Epithelial cell of prostate (primary cell): ENCODE measurements at places on chromosomes 16 and 17.

DNA sequence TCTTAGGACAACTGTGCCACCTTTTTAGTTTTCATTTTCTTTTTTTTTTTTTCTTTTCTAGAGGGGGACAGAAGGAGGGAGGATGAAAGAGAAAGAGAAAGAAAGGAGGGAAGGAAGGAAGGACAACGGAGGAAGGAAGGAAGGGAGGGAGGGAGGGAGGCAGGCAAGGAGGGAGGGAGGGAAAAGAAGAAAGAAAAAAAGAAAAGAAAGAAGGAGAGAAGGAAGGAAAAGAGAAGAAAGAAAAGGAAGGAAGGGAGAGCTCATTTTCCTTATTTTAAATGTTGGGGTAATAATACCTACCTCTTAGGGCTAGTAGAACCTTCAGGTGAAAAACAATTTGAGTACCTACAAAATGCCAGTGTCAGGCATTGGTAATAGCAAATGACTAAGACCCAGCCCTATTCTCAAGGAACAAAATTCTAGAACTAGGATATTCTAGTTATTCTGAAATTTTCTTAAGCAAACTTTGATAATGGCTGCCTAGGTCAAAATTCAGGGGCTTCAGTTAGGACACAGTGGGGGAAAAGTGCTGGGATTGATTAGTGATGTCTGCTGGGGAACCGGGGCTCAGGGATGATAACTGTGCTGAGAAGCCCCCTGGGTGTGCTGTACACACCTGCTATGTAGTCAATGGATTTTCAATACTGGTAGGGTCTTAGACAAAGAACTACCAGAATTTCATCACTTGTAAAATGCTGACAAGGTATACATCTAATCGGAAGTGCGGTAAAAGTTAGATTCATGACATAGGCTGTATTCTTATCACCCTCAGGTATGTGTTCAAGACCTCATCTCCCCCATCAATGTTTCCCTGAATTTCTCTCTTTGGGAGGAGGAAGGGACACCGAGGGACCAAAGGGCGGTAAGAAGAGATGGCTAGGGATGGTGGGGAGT lies 22.7 kb downstream of the ZNF768 start:
- no peak for DNase-seq

GRCh38 chr16:47939680-47940079 lies 216.1 kb downstream of the ABCC12 start:
- no peak for DNase-seq

DNA sequence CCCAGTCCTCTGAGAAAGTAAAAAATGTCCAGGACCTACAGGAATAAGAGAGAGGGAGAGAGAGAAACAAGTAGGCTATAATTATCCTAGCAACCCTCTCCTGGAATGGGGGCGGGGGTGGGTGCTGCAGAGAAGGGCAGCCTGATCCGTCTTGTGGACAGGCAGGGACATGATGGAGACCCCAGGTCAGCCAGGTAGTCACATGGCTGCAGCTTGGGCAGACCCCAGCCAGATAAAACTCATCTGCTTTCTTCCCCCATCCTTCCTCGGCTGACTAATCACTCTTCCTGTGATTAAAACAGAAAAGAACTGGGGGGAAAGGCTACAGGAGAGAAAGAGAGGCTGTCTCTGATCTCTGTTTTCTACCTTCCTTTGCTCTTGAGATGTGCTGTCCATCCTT lies 32.6 kb downstream of the COPZ2 start:
- DNase-seq: no peak

- DNase-seq: no peak
These were observed 39.8 kb upstream of the TMC5 start for GRCh38 chr16:19377864-19378263.

- no peak for DNase-seq
These were observed 59.9 kb upstream of the CDH5 start for GRCh38 chr16:66306366-66307150.

DNA sequence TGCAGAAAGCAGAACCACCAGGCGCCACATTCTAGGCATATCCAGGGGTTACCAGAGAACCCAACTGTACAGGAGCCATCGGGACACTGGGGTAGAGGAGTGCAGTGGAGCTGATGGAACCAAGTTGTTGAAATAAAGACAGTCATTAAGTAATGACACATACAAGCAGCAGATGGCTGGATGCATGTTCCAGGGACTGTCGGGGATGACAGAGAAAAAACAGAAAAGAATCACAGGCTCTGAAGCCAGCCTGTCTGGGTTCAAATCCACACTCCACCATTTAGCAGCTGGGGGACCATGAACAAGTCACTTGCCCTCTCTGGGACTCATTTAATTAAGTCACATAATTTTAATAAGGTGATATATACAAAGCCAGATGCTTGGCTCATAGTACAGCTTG lies 117.1 kb downstream of the ZNF423 start:
- DNase-seq: no peak

DNA sequence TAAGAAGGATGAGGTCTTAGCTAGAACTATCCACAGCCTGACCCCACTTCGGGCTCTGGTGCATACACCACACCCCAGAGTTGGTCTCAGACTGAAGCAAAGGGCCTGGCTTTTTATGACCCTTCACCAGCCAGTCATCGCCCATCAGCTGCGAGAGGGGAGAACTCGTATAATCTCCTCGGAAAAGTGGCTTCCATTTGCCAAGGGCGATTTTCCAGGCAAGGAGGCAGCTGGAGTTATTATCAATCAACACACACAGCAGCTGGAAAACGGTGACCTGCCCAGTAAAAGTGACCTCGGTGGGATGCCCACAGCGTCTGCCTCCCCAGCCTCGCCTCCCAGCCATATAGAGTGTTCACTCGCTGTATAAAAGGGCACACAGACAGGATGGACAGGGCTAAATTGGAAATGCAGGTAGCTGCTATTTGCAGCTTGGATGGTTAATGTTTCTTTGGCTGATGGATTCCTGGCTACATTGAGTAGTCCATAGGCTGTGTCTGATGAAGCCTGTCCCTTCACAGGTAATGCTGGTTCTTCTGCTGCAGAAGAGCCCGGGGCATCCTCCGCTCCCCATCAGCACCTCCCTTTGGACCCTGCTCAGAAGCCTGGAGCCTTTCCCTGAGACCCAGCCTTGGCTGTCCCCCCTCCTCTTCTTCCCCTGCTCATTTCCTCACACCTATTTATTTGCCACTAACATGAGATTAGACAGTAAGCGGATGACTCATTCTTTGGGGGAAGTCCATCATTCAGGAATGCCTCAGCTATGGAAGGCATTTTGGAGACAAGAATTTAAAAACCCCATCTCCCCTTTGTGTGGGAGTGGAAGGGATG lies 45.7 kb downstream of the TMEM186 start:
- DNase-seq: no peak

GRCh38 chr17:51120357-51120738 lies 320 bp downstream of the SPAG9 start:
- DNase-seq: no peak

DNA sequence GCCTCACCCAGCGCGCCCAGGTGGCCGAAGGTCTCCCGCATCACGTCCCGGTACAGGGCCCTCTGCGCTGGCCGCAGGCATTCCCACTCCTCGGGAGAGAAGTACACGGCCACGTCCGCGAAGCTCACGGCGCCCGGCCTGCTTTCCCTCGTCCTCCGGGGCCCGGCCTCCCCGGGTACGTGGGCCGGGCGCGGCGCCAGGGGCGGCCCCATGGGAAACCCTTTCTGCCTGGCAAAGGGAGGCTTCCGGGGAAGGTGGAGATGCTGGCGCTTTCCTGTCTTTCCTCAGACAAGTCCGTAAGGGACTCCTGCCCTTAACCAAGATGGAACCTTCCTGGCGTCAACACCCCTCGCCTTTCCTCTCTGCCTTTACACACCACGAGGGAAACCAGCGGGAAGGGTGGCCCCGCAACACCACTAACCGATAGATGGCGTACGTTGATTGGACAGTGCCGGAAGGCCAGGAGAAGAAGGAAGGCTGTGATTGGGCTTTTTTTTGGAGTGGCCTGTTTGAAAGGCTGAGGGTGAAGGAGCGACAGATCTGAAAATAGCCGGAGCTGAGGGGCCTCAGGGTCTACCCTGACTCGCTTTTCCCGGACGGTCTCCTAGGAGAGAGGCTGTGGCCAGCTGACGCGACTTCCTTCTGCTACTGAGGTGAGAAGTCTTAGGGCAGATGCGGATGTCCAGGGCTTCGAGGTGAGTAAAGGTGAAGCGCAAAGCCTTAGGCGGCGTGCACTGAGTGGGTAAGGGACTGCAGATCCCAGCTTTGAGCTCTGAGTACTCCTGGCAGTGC lies at the start of gene ZNF785:
TSS of gene ZNF785 (minus strand) at position 298 of the 792 bp plus-strand sequence. CDS start at position 212, 86 bp downstream.
- peak; percentile 91 for DNase-seq

DNA sequence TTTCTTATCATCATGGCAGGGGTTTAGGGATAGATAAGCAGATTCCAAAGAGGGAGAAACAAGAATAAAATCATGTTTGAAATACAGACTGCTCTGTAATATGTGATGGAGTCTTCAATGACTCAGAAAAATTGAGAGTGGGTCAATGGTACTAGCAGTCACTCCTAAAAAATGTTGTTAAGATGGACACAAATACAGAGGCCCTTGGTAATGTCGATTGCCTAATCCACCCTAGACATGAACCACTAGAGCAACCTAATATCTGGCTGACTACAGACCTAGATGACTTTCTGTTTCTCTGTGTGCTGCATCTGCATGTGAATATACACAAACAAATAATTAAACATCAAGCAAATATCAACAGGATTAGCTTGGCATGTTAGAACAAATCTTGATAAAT lies 135.8 kb downstream of the CDH8 start:
- DNase-seq: peak; percentile 62

GRCh38 chr17:70901870-70902269 lies 732.5 kb downstream of the KCNJ2 start:
- no peak for DNase-seq

DNA sequence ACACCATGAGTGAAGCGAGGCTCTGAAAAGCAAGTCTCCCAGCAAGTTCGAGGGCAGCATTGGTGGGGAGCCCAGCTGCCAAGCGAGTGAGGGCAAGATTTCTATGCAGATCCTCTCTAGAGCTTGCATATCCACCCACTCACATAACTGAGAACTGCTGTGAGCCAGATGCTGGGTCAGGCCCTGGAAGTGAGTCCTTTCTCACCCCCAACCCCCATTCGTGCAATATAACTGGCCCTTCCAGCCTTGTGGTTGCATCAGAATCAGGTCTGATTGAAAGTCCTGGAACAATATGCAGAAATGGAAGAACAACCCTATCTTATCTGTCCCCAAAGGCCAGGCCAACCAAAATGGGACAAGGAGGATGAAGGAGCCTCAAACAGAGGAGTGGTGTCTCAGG lies 146.6 kb downstream of the IRX5 start:
- no peak for DNase-seq

DNA sequence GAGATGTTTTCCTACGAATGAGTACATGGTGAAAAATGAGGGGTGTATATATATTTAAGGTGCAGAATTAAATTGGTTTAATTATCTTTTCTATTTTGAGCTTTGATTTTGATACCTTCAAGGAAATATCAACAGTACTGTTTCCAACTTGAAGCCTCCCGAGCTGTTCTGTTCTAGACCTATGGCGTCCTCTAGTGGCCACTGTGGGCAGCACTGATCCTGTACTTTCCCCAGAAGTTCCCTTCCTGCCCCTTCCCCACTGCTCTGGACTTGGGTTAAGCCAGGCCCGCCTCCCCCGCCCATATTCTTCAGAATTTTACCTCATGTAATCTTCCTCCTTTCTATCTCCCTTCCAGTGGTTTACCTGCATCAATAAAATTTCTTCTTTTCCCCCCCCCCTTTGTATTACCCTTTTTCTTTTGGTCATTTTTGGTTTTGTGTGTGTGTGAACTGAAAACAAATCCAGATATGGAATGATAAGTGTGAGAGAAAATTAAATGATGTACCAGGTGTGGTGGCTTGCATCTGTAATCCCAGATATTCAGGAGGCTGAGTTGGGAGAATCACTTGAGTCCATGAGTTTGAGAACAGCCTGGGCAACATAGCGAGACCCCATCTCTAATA lies 1643.5 kb downstream of the TP53TG3F start:
- DNase-seq: no peak
